ENCODE measurements at places on chromosomes 6 and 20.

GRCh38 chr6:56151609-56152224 lies 95.7 kb downstream of the COL21A1 start:
- DNase-seq = no peak

DNA sequence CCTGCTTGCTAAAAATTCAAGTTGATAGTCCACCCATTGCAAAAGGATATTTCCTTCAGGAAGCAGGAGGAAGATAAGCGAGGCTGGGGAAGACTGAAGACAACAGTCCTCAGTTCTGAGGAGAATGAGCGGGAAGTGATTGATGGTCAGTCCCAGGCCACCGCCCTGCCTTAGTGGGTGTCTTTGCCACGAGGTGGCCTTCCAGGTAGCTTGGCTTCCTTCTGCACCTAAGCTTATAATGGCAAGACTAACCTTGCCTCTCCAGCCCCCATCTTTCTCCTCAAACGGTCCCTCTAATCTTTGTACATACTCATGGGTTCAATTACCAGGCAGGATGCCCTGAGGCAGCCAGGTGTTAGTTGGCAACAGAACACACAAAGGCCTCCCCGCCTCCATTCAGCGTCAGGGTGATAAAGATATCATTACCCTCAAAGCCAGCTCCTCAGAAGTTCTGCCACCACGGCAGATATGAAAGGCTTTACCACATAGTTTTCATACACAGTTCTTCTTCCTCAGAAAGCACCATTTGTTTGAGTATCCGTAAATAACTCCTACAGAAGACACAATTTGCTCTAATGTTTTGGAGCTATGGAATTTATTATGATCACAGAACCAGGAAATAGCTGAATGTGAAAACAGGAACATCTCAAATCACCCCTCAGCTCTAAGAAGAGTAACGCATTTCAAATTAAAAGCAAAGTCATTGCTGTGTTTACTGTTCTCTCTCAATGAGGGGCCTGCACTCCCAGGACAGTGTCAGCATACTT lies 249.4 kb downstream of the ATXN1 start:
- DNase-seq = peak; percentile 44

DNA sequence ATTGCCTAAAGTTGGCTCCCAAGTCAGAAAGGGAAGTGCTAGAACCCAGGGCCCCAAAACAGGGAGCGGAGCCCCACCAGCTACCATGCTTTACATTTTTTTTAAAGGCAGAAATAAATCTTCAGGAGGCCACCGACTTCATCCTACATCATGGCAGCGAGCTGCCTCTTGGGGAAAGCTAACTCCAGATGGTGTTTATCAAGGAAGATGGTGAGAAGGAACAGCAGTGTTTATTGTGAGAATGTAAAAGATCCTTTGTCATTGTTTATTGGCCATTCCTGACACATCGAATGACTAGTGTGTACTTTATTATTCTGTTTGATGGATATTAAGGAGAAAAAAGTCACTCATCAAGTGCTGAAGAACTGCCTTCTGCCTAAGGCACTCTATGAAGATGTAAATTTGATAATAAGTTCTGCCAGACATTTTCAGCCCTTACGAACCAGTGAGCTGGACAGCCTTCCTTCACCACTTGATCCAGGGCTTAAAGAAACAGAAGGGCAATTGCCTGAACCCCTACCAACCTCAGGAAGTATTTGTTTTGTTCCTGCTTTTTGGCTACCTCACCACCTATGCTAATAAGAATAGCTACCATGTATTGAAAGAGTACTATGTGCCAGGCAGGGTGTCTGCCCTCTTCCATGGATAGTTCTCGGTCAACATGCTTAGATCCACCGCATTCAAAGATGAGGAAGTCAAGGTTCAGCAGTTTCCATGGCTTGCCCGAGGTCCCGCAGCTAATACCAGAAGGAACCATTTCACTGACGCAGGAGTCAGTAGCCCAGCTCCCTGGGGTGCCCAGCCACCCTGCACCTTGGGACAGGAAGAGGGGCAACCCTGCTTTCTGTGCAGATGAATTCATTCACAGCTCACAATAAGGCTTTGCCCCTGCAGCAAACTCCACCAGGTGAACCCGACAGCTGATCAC lies 194.7 kb upstream of the RREB1 start:
- no peak for DNase-seq

GRCh38 chr6:119533603-119534279 lies 184.2 kb upstream of the MAN1A1 start:
- DNase-seq = no peak

DNA sequence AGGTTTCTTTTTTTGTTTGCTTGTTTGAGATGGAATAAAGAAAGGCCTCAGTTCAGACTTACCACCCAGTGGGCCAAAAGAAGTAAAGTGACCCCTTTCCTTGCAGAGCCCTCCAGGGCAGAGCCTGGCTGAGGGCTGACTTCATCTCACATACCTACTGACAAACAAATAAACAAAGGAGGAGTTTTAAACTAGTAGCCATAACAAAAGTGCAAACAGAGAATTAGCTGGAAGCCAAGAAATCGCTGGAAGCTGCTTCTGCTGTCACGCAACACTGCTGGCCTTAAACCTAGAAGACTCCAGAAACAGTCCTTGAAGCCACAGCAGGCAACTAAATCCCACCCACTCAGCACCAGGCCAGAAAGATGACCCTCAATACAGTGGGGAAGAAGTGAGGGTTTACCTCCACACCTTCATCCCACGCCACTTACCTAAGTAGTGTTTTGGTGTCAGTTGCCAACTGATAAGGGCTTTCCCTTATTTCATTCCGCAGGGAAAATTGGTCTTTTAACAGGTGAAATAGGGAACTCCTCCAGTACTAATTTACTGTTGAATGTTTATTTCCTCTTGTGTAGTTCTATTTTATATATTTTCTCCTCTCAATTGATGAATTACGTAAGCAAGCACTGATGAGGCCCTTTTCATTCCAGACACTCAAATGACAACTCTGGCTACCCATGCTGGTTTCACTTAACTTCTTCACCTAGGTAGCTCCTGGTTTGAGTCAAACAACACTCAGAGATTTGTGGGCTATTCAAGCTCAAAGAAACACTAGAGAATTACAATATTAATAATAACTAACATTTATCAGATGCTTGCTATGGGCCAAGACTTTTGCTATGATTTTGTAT lies 46.2 kb downstream of the EDN1 start:
- DNase-seq = no peak

DNA sequence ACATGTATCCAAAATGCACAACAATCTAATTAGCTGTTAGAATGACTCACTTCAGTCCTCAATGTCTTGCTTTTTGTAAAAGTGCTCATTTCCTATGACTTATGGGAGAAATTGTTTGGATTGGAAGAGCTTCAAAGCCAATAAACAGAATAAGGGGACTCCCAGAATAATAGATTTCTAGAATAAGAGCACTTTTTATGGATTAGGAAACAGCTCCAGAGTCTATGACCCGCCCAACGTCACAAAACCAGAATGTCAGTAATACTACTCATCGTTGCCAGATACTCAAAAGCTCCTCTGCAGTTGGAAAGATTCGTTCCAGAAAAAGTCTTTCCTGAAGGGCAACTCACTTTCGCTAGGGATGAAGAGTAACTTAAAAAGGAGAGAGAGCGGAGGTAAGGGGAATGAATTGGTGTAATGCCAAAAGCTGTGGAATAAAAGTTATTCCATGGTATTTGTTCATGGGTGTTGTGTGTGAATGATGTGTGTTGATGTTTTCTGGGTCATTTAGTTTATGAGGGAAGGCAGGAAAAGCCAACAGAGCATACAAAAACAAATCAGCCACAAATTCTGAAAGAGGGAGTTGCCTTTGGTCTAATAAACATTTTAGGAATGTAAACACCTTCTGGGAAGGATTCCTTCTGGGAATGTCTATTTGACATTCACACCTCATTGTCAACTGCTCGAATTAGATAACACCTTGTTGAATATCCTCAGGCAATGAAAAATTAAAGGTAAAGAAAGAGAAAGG lies 64.6 kb downstream of the SYNE1 start:
- DNase-seq = no peak

GRCh38 chr6:170227521-170227983 lies 63.3 kb downstream of the DLL1 start:
- no peak for DNase-seq

DNA sequence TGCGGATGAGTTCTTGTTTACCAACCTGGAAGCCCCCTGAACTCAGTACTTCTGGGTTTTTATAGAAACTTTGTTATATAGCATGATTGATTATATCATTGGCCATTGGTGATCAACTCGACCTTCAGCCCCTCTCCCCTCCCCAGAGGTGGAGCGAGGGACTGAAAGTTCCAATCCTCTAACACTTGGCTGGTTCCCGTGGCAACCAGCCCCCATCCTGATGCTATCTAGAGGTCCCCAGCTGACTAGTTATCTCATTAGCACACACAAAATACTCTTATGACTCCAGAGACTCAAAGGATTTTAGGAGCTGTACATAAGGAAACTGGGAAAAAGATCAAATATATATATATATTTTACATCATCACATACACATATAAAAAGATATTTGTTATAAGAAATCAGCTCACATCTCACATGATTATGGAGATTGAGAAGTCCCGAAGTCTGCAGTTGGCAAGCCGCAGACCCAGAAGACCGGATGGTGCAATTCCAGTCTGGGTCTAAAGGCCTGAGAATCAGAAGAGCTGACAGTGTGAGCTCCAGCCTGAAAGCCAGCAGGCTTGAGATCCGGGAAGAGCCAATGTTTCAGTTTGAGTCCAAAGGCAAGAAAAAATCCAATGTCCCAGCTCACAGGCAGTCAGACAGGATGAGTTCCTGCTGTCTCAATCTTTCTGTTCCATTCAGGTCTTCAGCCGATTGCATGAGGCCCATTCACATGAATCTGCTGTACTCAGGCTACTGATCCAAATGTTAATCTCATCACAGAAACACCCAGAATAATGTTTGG lies 179.3 kb upstream of the DTNBP1 start:
- DNase-seq = no peak

DNA sequence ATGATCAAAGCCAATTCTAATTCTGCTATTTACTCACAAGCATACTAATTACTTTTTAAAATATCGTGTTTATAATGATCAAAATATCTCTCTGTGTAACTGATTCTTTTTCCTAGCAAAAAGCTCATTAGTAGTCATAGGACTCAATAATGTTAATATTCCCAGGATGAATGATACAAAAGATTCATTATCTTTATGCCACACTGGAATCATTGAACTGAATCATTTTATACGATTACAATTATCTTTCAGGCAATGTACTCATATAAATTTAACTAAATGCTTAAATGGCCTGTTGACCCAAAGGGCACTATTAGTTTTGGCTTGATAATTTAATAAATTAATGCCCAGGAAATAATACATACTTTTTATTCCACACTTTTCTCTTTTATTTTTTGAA lies 96.3 kb downstream of the EYS start:
- DNase-seq = no peak

GRCh38 chr20:61311656-61312387 lies 59.8 kb downstream of the CDH4 start:
- DNase-seq = no peak

DNA sequence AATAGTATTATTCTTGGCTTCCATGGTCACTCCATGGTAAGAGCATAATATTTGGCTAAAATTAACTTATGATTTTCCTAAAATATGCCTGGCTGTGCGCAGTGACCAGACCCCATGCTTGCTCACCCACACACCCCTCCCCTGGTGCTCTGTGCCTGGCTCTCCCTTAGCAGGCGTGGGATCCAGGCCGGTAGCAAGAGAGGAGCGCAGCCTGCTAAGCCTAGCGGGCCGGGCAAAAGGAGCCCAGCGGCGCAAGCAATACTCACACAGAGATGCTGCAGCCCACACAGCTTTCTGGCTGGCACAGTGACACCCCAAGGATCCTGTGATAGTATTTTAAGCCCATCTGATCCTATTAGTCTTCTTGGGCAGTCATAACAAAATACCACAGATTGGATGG lies 79.8 kb upstream of the EYS start:
- DNase-seq = no peak

GRCh38 chr20:9040863-9041524 lies 27.9 kb upstream of the PLCB4 start:
- no peak for DNase-seq

DNA sequence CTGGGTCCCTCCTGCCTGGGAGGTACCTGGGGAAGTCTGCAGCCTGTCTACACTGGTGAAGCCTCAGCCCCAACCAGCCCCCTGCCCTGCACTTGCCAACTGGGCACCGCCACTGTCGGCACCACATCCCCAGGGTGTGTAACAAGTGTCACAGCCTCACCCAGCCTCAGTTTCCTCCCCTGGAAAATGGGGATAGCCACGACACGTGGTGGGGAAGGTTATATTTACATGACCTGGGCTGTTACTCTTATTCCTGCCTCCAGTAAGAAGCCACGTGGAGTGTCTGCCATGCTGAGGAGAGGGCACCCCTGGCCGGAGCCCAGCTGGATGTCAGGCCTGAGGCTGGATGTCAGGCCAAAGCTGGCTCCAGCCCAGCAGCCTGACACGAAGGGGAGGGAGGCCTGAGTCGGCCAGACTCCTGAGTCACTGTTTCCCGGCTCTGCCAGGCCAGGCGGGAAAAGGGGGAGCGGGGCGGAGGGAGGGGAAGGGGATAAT lies 44.9 kb downstream of the SNAI1 start:
- no peak for DNase-seq

DNA sequence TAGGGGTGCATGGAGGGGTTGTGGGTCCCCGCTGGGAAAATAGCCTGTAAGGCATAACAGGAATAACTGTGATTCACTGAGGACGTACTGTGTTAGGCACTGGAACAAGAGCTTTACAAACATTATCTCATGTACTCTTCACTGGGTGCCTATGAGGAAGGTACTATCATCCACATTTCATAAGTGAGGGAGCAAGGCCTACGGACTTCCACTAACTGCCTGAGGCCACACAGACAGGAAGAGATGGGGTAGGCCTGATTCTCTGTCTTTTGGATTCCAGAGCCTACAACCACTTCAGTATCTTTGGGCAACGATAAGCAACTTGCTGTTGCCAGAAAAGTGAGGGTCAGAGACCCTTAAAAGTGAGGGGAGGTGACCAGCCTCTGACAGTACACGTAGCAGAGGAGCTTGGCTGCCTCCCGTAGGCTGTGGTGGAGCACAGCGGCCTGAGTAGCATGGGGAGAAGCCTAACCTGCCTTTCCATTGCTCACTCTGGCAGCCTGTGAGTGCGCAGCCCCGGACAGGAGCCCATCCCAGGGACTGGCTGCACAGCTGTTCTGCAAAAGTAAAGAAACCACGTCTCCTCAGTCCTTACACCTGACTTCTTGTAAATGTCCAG lies 30.4 kb downstream of the PSMB1 start:
- peak; percentile 6 for DNase-seq
